Fibroblast of lung (primary cell): ENCODE measurements at places on chromosomes 6 and 20. TPM values are rescaled to one million over a fixed set of nuclear protein-coding genes. Genes with fewer than 3 reads are reported as not detected.

The BPIFA1 gene
- total RNA-seq = not detected in 2 replicates

The KIAA0408 gene
- 1.3 and 2.8 TPM in 2 replicates for total RNA-seq

The SAMD3 gene
- 2.8 and 4.9 TPM in 2 replicates for total RNA-seq

The LY6G6C gene
- not detected in 2 replicates for total RNA-seq

The ZSCAN26 gene
- 21.6 and 23.9 TPM in 2 replicates for total RNA-seq

The GLP1R gene
- not detected in 2 replicates for total RNA-seq

The CGA gene
- not detected in 2 replicates for total RNA-seq

The IL17F gene
- total RNA-seq = not detected in 2 replicates
